ENCODE measurements at places on chromosomes 2 and 18.

- DNase-seq, result no peak
Measured at GRCh38 chr2:151553-152334, 105.4 kb upstream of the FAM110C start.

DNA sequence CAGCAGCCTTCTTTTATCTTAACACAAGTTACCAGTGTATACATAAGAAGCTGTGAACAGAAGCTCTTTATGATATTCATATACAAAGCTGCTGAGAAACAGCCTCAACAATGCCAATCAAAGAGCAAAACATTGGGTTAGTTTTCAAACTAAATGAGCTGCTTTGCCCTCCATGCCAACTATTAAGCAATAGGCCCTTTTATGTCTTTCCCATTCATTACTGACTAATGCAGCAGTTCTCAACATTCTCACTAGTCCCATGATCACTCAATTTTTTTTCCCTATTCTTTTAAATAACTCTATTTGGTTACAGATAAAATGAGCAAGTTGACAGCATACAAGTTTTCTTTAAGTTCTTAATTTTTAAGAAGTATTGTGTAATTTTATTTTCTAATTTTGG, 57.9 kb upstream of the FRZB start:
- peak; percentile 76 for DNase-seq

- DNase-seq, result no peak
Measured at GRCh38 chr2:37390777-37391176, 46.3 kb downstream of the QPCT start.

DNA sequence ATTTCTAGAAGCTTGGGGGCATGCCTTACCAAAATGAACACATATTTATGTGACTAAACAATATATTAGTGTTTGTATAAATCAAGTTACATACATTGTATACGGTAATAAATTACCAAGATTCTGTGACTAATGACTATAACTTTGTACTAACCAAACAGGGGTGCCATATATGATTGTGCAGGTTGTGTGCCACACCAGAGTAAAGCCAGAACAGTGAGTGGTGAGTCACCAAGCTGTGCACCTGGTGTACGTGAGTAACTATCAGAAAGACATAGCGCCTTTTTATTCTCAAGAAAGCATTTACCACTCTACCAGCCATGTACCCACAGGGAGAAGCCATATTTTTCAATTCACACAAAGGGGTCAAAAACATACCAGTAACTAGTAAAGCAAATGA, 453.2 kb upstream of the PIK3C3 start:
- no peak for DNase-seq

DNA sequence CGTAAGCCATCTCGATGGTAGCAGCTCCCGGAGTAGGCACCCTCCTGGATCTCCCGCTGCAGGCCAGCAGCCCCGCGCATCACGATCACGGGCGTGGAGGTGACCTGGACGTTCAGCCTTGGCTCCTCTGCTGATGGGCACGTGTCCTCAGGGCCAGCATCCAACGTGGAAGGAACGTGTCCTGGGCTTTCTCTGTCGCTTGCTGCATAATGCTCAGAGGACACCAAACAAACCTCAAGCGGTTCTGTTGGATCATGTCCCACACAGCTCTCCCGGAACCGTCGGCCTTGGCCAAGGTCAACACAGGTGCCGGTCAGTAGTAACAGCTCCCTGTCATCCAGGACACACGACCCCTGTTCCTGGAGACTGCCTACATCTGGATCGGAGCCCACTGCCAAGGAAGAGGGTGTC, 23.1 kb downstream of the PASK start:
- no peak for DNase-seq

GRCh38 chr2:166211079-166211478, 83.3 kb upstream of the SCN1A start:
- DNase-seq, result no peak

DNA sequence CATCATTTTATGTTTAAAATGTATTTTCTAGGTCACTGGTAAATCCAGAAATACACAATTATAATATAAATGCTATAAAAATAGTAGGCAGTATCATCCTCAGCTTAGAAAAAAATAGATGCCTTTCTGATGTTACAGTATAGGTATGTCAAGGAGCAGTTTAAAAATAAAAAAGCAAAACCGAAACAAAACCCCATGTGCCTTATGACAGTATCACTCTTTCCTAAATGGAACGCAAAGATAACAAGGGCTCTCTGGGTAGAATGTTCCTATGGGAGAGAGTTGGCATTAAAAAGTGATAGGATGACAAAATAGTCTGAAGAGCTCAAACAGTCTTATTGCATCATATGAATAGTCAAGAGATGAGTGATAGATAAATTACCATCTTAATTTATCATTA, 172.1 kb downstream of the DSC3 start:
- no peak for DNase-seq

DNA sequence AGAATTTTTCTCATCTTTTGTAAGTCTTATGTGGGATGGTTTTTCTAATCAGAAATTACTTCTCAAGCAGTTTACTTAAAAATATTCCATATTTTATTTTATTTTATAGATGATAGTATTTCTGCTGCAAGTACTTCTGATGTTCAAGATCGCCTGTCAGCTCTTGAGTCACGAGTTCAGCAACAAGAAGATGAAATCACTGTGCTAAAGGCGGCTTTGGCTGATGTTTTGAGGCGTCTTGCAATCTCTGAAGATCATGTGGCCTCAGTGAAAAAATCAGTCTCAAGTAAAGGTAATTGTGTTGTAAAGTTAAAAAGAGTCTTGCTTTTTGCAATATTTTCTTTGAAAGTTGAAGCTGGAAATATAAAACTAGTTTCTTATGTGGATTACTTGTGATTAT, 76.2 kb downstream of the EML4 start:
- peak; percentile 59 for DNase-seq

- no peak for DNase-seq
Measured at GRCh38 chr18:67239826-67240225, 276.7 kb downstream of the DSEL start.

GRCh38 chr18:70197844-70198243, 7.6 kb downstream of the RTTN start:
- DNase-seq, result no peak

DNA sequence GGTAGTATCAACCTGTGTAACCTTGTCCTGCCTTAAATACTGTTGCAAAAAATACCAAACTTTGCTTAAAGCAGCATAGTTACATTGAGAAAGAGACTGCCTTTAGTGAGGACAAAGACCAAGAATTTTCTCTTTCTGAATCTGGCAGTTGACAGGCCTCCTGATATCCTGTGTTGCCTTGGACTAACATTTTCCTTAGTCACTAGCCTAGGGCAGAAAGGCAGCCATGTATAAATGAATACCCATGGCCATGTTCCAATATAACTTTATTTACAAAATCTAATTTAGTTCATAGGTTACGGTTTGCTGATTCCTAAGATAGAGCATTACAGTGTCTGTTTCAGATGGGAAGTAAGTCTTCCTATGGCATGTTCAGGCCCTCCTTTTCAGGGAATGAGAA, 895.4 kb downstream of the CNTNAP5 start:
- no peak for DNase-seq

DNA sequence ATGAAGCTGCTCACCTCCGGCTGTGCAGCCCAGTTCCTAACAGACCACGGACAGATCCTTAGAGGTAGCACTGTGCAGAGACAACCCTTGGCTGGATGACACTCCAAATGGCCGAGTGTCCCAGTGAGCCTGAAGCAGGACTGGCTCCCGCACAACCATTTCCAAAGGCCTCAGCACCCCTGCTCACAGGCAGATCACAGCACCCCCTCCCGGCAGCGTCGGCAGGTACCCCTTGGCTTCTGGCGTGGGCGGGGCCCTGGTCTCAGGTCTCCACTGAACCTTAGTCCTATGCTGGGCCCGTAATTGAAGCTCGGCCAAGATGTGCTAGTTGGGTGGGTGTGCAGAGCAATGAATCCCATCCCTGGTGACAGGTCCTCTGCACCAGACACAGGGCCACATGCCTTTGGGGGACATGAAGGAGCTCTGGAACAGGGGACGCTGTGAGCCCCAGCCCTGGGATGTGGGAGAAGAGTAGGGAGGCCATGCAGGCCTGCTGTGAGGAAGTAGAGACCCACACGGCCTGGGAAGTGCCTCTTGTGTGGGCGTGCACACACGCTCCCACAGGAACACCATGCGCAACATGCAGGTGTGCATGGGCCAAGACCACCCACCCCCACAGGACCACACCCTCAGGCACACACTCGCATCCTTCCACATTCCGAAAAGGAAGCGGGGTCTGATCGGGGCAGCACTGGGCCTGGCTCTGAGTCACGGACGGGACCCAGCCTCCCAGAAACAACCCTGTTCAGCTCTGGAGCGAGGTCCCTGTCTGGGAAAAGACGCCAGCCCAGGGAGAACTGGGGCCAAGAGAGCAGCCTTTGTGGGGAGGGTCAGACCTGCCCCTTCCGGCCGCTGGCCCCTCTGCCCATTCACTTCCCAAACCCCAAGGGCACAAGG, 2.8 kb downstream of the DUSP2 start:
- DNase-seq, result no peak

DNA sequence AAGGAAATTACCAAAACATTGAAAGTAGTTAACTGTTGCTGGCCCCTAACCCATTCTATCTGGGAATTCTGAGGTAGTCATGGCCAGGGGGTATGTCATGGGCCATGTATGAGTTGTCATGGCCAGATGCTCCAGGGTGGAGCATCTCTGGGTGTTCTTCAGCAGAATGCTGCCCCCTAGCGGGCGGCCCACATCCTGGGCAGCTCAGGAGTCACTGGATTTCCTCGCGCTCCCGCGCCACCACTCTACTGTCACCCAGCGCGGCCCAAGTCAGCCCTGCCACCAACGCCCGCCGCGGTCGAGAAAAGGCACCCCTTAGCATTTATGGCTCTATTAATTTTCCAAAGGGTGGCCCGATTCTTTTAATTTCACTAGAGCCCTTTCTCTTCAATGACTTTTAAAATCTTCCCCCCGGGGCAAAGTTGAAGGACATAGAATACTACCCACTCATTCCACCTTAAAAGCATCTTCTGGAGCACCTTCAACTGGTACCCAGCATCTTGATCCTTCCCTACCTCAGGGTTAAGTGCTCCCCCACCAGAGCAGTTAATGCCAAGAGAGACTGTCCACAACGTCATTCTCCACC, 41.6 kb downstream of the PKDCC start:
- DNase-seq, result peak; percentile 54

DNA sequence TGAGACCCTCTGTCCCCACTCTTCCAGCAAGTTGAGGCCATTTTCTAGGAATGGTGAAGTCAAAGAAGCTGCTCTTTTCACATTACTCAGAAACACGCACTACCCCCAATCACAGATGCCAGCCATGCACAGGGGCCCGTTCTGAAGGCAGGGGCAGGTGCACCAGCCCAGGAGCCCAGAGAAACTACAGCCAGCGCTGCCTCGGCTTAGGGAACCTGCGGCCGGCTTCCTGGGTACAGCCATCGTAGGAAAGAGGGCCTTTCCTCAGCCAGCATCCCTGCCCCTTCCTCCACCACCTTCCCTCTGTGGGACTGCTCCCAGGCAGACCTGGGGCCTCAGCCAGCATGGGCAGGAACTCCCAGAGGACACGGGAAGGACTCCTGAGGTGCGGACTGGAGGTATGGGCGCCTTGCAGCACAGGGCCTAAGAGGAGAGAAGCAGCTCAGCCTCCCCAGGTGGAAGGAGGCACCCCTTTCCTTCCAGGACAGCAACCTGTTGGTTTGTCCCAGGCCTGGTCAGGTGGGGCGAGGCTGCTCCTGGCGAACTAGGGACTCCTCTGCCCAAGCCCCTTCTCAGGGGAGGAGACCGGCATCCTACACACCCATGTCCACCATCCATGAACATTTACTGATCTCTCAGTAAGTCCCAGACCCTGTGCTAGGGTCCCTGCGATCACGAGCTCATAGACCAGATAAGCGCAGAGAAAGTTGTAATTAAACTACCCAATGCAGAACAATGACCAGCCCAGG, 99.0 kb upstream of the ID2 start:
- no peak for DNase-seq

DNA sequence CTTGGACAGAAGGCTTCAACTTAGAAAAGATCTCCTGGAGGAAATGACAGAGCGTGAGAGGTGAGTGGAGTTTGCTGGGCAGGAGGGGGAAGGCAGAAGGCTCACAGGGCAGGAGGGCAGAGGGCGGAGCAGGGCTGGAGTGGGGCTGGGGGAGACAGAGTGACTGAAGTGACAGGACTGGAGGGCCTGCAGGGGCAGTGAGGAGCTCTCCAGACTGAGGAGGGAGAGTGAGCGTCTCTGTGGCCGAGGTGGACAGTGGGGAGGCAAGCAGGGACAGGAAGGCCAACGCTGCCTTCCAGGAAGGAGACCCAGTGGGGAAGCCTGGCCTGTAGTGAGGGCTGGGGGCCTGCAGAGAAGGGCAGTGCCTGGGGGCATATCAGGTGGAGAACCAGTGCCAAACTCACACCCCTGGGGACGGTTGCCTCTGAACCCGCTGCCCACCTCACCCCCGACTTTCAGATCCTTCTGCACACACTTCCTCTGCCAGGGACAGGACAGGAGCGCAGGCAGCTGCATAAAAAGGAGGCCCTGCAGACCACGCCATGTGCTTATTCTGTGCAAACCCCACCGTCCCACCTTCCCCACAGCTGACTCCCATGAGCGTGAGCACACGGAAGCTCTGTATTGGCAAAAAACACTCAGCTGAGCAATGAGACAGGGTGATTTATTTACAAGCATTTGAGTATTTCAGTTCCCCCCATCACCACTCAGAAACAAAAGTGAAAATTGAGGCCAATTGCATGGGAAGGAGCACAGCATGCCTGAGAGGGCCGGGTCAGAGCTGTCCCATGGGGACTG, 244.3 kb downstream of the FAM210A start:
- DNase-seq, result no peak

DNA sequence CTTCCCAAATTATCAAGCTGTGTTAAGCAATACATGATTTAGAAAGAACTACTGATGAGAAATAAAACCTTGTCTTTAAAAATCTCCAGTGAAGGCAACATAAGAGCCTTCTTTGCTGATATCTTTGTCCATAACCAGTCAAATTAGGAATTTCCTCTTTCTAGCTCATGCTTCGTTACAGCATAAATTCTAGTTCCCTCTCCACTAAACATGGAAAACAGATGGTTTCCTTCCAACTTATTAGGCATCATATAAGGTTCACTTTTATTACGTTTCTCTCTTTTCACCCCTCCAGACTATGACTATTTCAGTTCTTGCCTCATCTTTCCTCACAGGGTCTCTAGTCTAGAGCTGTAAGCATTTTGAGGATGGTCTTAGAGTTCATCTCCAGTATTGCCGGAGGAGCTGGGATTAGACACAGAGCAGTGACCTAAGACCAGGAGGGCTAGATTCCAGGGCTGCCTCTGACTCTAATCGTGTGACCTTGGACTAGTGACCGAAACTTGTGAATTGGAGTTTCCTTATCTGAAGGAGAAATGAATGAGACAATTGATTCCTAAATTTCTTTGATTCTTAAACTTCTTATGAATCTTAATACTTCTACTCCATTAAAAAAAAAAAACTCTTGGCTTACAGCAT, 195.5 kb upstream of the APCDD1 start:
- no peak for DNase-seq

GRCh38 chr2:100809506-100809905, 10.4 kb upstream of the NPAS2 start:
- peak; percentile 40 for DNase-seq

- DNase-seq, result no peak
Measured at GRCh38 chr2:11405599-11406266, 60.2 kb downstream of the E2F6 start.

- DNase-seq, result no peak
Measured at GRCh38 chr18:56188529-56189275, 449.7 kb downstream of the TXNL1 start.

Data from amniotic epithelial cell (primary cell).